ENCODE measurements at places on chromosomes 12 and 14. TPM values are rescaled to one million over a fixed set of nuclear protein-coding genes. Genes with fewer than 3 reads are reported as not detected.

DNA sequence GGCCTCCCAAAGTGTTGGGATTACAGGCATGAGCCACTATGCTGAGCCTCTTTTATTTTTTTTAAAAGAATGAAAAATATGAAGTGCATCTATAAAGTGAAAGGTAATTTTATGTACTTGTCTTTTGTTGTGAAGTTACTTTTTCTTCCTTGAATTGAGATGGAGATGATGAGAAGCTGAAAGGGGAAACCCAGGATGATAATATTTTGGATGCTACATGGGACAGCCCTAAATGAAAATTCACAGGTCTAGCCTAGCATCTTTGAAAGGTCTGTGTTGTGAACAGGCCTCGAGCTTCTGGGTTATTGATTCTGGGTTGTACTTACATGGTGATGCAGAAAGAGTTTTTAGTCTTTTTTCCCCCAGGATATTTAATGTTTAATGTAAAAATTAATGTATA lies 14.6 kb downstream of the DIP2B start:
- no peak overlapping the region for H3K4me3 ChIP-seq
- no peaks in the 10 kb centered on the region for H3K27me3 ChIP-seq
- no peak overlapping the region for H3K27ac ChIP-seq
- peaks cover 3% of the 10 kb centered on the region for H3K36me3 ChIP-seq
- H3K4me1 ChIP-seq: peaks cover 27% of the 10 kb centered on the region

The IRAK3 gene
- 4.9 TPM for total RNA-seq

DNA sequence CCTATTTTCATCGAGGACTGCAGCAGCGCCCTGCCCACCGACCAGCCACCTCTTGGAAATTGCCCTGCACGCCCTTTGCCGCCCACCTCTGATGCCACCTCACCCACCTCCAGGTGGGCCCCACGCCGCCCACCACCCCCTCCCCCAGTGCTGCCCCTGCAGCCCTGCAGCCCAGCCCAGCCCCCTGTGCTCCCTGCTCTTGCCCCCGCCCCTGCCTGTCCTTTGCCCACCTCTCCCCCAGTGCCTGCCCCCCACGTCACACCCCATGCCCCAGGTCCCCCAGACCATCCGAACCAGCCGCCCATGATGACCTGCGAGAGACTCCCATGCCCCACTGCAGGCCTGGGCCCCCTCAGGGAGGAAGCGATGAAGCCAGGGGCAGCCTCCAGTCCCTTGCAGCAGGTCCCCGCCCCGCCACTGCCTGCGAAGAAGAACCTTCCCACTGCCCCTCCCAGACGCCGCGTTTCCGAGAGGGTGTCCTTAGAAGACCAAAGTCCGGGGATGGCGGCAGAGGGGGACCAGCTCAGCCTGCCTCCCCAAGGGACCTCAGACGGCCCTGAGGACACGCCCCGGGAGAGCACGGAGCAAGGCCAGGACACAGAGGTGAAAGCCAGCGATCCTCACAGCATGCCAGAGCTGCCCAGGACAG lies 96.5 kb downstream of the LGMN start:
- H3K27me3 ChIP-seq: peaks cover 7% of the 10 kb centered on the region
- no peak overlapping the region for H3K27ac ChIP-seq
- H3K4me3 ChIP-seq: no peak overlapping the region
- peaks cover 31% of the 10 kb centered on the region for H3K36me3 ChIP-seq
- H3K4me1 ChIP-seq: no peaks in the 10 kb centered on the region
- DNase-seq: no peak

The PTGDR gene
- total RNA-seq: 0.23 TPM

- peaks cover 18% of the 10 kb centered on the region for H3K27me3 ChIP-seq
- no peak overlapping the region for H3K27ac ChIP-seq
- no peak overlapping the region for H3K4me3 ChIP-seq
- no peak for DNase-seq
- peaks cover 6% of the 10 kb centered on the region for H3K36me3 ChIP-seq
- peaks cover 11% of the 10 kb centered on the region for H3K4me1 ChIP-seq
These were observed 29.0 kb downstream of the LTBP2 start for GRCh38 chr14:74582910-74583581.

GRCh38 chr12:118611295-118611694 lies 234.9 kb downstream of the SUDS3 start:
- no peak for DNase-seq
- peak overlapping the region; percentile 74 for H3K27ac ChIP-seq
- H3K4me1 ChIP-seq: peaks cover 9% of the 10 kb centered on the region
- no peaks in the 10 kb centered on the region for H3K27me3 ChIP-seq
- H3K4me3 ChIP-seq: no peak overlapping the region

GRCh38 chr12:102298022-102298421 lies 100.4 kb upstream of the PMCH start:
- no peaks in the 10 kb centered on the region for H3K36me3 ChIP-seq
- DNase-seq: no peak
- no peak overlapping the region for H3K4me3 ChIP-seq
- no peak overlapping the region for H3K27ac ChIP-seq
- no peaks in the 10 kb centered on the region for H3K27me3 ChIP-seq

GRCh38 chr14:89514601-89515000 lies 97.6 kb upstream of the FOXN3 start:
- H3K4me3 ChIP-seq: peak overlapping the region; percentile 6
- H3K27me3 ChIP-seq: no peaks in the 10 kb centered on the region
- peaks cover 26% of the 10 kb centered on the region for H3K4me1 ChIP-seq
- peaks cover 36% of the 10 kb centered on the region for H3K36me3 ChIP-seq
- H3K27ac ChIP-seq: no peak overlapping the region

GRCh38 chr14:55157080-55157479 lies 28.0 kb downstream of the LGALS3 start:
- no peaks in the 10 kb centered on the region for H3K36me3 ChIP-seq
- no peaks in the 10 kb centered on the region for H3K4me1 ChIP-seq
- no peak overlapping the region for H3K27ac ChIP-seq
- H3K27me3 ChIP-seq: peaks cover 2% of the 10 kb centered on the region

The PACS2 gene
- 113 TPM for total RNA-seq

The GPR68 gene
- 5.4 TPM for total RNA-seq

DNA sequence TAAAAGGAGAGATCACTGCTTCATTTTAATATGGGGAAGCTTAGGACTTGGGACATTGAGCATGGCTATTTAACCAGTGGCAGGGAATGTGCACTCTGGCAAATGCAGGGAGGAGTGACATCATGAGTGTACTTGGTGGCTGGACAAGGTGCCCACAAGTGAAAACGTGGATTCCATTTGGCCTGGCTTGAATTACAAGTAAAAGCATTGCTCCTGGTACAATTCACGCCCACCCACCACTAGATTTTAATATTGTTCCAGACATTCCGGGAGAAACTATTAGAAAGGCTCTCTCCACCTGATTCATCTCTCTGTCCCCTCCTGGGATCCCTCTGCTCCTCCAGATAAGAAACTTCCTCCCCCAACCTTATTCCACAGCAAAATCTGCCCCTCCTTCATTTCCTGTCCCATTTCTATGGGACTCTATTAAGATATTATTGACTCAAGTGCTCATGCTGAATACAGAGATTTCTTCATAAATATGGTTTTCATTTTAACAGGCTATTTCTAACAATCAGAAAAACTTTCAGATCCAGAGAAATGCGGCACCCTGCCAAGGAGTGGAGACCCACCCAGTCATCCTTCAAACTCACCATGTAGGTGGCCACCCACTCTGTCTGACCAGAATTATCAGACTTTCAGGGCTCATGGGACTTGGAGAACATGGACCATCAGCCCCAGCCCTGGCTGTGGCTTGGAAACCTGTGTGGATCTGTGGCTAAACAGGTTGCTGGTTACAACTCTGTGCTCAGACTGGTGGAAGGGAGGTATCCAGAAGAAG lies 43.2 kb downstream of the SSPN start:
- H3K36me3 ChIP-seq: no peaks in the 10 kb centered on the region
- peaks cover 14% of the 10 kb centered on the region for H3K4me1 ChIP-seq
- no peak overlapping the region for H3K4me3 ChIP-seq
- peaks cover 1% of the 10 kb centered on the region for H3K27me3 ChIP-seq

- H3K4me3 ChIP-seq: no peak overlapping the region
- no peaks in the 10 kb centered on the region for H3K4me1 ChIP-seq
- H3K36me3 ChIP-seq: no peaks in the 10 kb centered on the region
These were observed 99.1 kb downstream of the NELL2 start for GRCh38 chr12:44777044-44777443.
